ENCODE measurements at places on chromosomes 13 and 19. TPM values are rescaled to one million over a fixed set of nuclear protein-coding genes. Genes with fewer than 3 reads are reported as not detected.

- DNase-seq = no peak
Measured at GRCh38 chr19:5690955-5691821, 1.1 kb downstream of the RPL36 start.

DNA sequence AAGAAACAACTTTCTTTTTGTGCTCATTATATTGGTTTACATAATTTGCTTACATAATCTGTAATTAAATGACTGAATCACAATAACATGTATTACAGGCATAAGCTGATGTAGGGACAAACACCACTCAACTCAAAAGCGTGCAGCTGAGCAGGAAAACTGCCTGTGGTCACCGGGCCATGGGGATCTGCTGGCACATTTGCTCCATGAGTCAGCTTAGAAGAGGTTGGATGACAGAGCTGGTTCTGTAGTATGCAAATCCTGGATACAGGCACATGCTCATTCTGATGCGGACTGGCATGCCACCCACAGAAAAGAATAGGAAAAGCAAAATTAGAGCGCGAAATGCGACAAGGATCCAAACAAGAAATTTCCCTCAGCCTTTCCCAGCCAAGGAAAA is 128.6 kb downstream of the USP12 start:
- no peak for DNase-seq

DNA sequence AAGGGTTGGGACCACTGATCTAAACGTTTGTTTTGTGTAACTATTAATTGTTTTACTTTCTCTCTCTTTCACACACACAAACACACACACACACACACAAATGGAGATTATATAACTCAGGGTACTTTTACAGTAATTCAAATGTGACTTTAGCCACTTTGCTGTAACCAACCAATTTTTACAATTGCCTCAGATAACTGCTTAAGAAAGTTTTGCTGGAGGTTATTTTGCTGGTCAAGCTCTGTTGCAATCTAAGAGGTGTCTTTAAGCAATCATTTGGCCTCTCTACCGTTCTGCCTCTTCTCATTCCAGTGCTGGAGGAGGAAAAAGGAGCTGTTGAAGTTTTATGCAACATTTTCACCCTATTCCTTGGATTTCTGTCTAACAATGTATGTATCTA is 63.0 kb downstream of the TBC1D4 start:
- no peak for DNase-seq

GRCh38 chr13:24632382-24633121 is 47.7 kb upstream of the ATP12A start:
- DNase-seq = no peak

DNA sequence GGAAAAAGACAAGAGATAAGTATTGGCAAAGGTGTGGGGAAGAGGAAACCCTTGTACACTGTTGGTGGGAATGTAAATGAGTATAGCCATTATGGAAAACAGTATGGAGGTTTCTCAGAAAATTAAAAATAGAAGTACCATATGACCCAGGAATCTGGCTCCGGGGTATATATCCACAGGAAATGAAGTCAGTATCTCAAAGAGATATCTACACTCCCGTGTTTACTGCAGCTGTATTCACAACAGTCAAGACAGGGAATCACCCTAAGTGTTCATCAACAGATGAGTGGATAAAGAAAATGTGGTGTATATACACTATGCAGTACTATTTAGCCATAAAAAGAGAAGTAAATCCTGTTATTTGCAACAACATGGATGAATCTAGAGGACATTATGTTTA is 13.5 kb downstream of the KCTD12 start:
- no peak for DNase-seq

DNA sequence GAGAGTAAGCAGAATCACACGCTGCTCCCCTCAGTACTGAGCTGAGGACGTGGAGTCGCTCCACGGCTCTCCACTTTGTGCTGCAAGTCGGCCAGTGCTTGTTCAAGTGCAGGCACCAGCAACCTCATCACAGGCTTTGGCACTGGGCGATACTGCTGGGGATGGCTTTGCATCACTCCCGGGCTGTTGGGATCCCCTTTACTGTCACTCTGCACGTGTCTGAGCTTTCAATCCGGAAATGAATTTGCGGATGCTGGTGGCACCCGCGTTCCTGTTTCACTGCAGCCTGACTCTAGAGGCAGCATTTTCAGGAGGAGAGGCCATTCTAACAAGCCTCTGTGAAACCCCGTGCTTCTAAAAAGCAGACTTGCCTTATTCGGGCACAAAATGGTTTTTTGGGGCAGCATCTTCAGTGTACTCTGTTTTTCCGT is 19.1 kb downstream of the SMARCA4 start:
- DNase-seq = no peak

DNA sequence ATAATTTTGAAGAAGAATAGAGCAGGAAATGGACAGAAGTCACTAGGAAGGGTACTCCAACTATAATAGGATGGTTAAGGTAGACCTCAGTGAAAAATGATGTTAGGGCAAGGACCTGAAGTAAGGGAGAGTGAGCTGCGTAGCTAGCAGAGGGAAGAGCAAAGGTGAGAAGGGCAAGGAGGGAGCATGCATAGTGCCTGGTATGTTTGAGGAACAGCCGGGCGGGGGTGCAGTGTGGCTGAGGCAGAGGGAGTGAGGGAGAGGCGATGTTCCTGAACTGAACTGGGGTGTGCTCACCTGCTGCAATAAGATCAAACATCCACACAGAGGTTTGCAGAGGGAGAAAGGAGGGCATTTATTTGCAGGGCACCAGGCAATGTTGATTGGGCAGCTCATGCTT is 110.4 kb downstream of the DNAJC15 start:
- no peak for DNase-seq

DNA sequence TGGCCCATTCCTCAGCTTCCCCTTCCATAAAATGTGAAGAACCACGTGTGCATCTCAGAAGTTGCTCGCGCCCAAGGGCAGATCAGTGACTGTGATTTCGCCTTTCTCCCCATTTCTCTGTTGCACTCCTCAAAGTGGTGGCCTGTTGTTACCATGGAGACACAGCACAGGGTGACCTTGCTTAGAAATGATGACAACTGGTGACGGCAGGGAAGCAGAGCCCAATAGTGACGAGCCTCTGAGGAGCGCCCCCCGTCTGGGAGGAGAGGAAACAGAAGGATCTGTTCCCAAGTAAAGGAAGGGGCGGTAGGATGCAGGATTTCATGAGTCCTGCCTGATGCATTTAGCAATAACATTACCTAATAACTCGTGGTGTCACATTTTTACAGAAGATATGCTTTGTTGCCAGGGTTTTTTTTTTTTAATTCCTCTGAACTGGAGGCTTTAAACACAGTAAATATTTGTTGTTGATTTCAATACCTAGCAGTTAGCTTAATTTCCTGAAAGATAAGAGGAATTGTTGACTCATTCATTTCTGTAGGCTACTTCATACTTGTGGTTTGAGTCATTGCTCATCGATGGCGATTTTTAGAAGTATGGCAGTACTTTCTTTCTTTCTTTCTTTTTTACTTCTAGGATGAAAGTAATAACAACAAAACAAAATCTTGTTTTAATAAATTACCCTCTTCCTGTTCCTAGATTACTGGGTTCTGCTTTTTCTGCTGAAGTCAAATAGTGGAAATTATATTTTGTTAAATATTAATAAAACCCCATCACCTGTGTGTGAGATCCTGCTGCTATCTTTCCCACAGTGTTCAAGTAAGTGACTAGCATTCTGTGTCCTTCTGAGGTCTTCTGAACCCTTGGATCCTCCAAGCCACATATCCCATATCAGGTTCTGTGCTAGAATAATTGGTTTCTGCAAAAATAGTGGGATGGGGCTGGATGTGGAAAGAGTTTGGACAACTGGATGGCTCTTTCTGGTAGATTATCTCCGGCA is 36.0 kb downstream of the MBNL2 start:
- DNase-seq = no peak

GRCh38 chr19:3507371-3508120 is 1.4 kb downstream of the FZR1 start:
- DNase-seq = no peak

DNA sequence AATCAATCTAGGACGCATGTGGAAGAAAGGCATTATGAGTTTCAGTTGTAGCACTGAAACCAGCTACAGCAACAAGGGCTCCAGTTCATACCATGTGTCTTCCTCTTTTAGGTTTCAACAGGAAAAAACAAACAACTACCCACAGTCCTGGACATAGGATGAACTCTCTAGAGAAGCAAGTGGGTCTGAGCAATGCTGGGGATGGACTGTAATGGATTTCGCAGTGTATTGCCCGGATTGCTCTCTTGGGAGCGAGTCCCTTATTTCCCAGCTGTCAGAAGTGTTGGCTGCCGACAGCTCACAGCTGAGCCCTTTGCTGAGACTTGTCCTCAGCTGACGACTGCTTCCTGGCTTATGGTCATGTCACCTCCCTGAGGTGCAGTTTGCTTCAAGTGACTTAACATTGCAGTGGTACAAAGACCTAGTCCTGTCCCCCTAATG is 12.1 kb upstream of the MYCBP2 start:
- no peak for DNase-seq

POU2F2 gene
- total RNA-seq = 1.6 TPM

PINLYP gene
- total RNA-seq = 7.7 TPM

GAS6 gene
- 11.5 TPM for total RNA-seq

ZNF558 gene
- 52.6 TPM for total RNA-seq

Data from progenitor cell of endocrine pancreas (in vitro differentiated cells).